ENCODE measurements at places on chromosomes 16 and 17.

- DNase-seq = no peak
These were observed 15.1 kb upstream of the UTP6 start for GRCh38 chr17:31916491-31917064.

DNA sequence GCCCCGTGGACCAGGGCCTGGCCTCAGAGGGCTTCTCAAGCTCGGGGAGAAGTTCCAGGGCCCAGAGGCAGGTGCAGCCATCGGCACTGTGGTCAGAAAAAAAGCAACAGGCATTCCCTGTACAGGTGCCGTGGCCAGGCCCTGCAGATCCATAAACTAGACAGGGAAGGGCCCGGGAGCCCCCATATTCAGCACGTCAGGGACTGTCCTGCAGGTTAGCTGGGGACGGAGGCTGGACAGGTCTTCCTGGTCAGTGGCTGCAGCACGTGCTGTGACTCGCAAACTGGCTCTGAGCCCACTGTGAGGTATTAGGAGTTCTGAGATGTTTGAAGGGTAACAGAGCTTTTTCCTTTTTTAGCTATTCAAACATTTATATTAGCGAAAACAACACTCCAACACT is 15.0 kb upstream of the C16orf95 start:
- DNase-seq = no peak

DNA sequence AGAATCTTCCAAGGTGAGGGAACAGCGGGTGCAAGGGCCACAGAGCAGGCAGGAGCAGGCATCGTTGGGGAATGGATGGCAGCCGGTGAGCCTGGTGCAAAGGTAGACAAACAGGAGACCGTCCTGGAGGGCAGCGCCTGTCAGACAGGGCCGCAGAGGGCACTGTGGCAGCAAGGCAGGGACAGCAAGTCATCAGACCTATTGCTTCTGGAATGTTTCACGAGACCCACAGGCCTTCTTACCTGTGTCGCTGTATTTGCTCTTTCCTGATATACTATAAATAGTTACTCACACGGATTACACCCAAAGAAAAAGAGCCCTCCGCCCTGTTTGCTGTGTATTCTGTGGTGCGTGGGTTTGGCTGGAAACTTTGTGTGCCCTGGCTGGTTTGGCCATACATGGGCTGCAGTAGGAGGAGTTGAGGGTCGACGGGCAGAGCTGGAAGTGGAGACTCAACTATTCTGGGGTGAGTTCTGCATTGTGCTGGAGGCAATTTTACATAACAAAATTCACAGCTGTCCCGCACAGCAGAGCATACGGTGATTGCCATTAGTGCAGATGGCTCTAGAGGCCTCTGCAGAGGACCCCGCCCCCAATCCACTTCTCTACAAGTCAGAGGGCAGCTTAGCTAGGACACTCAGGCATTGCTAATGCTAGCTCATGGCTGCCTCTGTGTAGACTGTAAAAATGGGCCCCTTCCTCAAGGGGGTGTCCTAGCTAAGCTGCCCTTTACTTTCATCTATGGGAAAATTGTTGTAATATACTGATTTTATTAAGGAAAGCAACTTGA is 18.6 kb upstream of the POLR3E start:
- no peak for DNase-seq

DNA sequence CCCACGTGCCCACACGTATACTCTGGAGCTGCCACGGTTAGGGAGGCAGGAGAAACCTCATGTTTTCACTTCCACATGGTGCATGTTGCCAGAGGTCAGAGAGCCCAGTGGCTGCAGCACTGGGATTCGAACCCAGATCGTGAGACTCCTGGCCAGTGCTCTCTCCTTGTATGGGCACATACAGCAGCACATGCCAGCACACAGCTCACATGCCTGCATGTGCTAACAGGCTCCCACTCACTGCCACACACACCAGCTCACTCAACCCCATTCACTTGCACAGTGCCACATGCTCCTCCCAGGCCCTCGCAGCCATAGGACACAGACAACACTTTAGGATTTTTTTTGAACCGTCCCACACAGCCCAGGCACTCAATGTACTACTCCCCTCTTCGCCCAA is 49.5 kb upstream of the MRPS23 start:
- no peak for DNase-seq

- DNase-seq = no peak
These were observed 81.1 kb downstream of the ANKRD11 start for GRCh38 chr16:89409161-89409711.

DNA sequence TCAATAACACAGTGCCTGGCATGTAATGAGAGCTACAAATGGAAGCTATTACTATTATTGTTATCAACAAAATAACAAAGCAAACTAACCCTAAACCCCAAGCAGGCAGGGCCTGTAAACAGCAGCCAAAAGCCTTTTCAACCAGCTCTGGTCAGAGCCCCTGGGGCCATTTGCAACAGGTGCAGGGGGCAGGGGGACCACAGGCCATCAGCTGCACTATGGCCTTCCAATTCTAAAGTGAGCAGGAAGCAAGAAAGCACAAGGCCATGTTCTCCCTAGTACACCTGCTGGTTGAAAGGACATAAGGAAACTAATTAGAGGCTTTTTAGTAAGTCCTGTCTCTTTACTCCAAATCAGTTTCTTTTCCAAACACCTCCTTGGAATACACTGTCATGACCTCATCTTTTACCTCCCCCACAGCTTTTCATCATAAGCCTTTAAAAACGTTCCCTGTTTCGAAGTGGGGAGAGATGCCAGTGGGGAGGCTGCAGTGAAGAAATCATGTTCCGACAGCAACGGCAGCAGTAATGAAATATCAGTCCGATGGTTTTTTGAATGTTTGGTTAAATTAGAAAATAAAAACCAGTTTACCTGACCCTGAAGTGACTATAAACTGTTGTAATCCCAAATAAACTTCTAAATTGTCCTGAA is 68.4 kb upstream of the GSG1L start:
- DNase-seq = no peak

GRCh38 chr16:49932946-49933345 is 77.0 kb upstream of the ZNF423 start:
- DNase-seq = no peak

DNA sequence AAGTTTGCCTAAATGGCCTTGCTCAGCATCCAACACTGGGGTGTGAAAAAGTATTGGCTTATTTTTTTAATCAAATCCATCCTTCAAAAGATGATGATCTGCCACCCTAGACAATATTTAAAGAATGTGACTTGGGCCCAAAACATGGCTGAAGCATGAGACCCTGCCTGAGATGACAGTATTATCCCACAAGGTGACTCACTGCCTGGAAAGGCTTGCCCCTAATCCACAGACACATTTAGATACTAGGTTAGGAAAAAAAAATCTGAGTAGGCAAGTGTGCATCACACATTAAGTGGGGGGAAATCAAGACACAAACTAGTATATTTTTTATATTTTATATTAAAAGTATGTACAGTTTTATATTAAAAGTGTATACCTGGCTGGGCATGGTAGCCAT is 38.4 kb downstream of the TOM1L2 start:
- DNase-seq = no peak

DNA sequence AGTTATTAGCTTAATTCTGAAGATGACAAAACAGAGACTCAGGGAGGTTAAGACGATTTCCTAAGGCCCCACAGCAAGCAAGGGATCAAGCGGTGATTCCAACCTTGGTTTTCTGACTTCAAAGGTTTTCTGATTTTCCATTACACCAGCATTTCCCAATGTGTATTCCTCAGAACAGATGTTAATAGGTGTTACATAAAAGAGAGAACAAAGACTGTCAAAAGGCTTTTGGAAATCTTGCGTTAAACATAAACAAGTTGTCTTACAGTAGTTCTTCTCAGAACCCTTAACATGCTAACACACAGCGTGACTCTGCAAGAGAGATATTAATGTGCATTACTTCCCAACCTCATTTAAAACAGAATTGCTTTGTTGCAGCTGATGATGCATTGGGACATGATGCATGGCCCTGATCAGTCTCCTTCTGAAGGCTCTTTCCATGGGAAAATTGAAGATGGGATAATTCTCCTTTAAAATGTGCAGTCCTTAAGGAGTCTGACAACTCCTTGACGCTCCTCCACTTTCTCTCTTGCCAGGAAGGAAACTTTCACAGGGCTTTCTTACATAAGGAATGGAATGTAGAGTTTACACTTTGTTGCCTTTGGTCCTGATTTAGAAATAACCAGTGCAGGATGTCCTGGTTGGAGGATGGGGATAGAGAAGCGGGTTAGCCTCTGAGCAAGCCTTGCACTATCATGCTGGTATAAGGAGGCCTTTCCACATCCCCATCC is 21.5 kb upstream of the MMD start:
- DNase-seq = no peak

- DNase-seq = no peak
These were observed 49.9 kb downstream of the TMEM235 start for GRCh38 chr17:78281249-78281845.

DNA sequence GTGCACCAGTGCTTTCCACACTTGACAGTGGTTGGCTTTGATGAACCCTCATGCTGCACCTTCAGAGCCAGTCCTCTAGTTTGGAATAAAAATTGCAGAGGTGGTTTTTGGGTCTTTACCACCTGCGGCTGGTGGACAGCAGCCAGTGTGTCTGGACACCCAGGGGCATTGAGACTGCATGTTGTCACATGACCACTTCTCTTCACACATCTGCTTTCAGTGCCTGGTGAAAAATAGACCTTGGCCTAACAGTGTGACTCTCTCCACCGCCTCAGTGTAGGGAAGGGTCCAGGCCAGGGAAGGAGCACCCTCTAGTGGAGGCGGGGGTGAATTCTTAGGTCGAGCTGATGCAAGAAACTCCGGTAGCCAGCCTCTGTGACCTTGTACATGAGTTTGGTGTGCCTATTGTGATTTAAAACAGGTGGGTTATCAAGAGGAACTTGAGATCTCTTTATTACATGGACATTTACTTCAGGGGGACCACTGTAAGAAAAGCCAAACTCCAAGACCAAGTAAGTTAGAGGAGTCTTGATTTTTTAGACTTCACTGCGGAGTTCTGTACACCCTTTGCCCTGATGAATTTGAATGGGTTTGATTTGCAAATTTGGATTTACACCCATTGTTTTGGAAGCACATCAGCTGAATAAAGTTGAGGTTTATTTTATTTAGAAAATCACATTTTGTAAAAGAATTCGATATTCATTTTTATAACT is 17.9 kb downstream of the GOSR2 start:
- peak; percentile 86 for DNase-seq

- no peak for DNase-seq
These were observed 32.3 kb upstream of the EMP2 start for GRCh38 chr16:10612649-10613179.

GRCh38 chr16:85577899-85578598 is 35.1 kb upstream of the GSE1 start:
- no peak for DNase-seq

DNA sequence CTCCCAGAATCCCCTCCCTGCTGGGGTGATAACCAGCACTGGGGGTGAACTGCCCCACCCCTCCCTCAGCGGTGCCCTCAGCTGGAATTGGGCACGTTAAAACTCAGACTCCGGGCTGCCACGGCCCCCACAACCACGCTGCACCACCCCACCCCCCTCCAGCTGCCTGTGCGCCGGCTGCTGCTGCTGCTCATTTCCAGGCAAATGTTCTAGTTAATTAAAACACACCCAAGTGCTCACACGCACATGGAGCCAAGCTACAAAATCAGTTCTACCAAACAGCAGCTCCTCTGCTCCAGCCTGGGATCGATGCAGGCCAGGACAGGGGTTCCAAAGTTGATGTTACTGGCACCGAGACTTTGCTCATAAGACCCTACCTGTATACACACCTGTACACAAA is 180.5 kb downstream of the ZNF423 start:
- no peak for DNase-seq

- DNase-seq = no peak
These were observed 59.2 kb downstream of the BMERB1 start for GRCh38 chr16:15493466-15494180.

DNA sequence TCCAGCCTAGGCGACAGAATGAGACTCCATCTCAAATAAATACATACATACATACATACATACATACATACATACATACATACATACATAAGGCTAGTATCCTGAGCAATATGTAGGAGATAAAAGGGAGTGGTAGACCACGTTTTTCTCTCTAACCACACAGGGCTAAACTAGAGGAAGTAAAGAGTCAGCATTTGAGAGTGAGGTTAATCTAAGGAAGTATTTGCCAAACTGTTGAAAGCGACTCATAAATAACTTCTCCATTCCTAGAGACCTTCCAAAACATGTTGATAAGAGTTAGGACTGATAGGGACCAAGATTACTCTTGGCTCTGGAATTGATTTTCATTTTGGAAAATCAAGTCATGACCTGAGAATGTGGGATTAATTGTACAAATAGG is 68.9 kb downstream of the NEUROD2 start:
- no peak for DNase-seq

GRCh38 chr16:52066962-52067361 is 480.0 kb downstream of the TOX3 start:
- no peak for DNase-seq

DNA sequence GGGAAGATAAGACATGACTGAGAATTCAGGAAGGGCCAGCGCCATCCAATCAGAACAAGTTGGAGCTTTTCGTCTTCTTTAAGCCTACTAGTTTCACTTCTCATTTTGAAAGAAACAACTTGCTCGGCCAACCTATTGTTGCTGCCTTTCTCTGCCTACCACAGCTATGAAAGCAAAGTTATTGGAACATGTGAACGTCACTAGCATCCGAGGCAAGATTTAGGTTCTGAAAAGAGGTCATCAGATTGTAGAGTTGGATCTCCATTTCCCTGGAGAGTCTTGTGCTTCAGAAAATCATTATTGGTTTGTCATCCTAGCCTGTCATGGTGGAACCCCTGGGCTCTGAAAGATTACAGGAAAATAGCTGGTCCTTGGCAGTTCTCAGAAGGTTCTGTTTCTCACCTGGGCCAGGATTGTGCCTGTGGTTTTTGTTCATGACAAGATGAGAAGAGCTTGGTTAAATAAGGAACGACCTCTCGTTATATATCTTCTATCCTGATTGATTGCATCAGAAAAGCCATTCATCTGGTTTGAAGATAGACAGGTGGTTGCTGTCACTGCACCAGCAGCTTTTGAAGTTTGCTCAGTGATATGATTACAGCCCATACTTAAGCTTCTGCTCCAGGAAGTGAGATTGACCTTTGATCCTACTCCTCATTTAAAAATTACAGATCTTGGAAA is 25.3 kb downstream of the CDH13 start:
- DNase-seq = no peak

- DNase-seq = no peak
These were observed 5.7 kb downstream of the SNX11 start for GRCh38 chr17:48113201-48113676.

GRCh38 chr17:3669085-3669347 is 404 bp downstream of the EMC6 start:
- no peak for DNase-seq

GRCh38 chr17:78020717-78021108 is 62.2 kb downstream of the TNRC6C start:
- DNase-seq = no peak

DNA sequence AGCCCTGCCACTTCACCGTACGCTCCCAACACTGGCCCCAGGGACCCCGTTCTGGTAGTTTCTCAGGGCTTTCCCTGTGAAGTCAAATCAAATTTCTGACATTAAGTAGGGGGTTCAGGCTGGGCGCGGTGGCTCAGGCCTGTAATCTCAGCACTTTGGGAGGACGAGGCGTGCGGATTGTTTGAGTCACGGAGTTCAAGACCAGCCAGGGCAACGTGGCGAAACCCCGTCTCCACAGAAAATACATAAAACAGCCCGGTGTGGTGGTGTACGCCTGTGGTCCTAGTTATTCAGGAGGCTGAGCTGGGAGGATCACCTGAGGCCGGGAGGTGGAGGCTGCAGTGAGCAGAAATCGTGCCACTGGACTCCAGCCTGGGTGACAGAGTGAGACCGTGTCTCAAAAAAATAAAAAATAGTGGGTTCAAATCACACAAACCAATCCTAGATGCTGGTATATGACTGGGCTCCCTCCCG is 632 bp downstream of the CYBC1 start:
- DNase-seq = no peak

- no peak for DNase-seq
These were observed 8.9 kb upstream of the RBFOX3 start for GRCh38 chr17:79619636-79620206.

All from nephron progenitor cell (in vitro differentiated cells).